ENCODE measurements at places on chromosomes 7 and 10.

DNA sequence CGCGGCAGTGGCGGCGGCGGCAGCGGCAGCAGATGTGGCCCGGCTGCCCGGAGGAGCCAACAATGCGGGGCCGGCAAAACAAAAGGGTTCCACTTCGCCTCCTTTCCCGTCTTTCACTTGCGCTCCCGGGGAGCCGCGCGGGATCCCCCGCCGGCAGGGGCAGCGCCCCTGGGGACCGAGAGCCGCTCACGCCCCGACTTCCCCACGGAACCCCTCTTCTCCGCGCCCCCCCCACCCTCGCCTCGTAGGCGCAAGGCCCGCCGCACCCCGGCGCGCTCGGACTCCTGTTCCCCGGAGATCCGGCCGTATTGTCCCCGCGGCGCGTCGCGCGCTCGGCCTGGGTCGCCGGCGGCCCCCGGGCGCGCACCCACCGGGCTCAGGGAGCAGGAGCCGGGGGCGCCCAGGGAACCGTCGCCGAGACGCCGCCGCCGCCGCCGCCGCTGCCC is 854 bp downstream of the CTBP2 start:
- DNase-seq: no peak

GRCh38 chr10:3215153-3215775 is 42.7 kb upstream of the PITRM1 start:
- DNase-seq: no peak

- no peak for DNase-seq
Observed at GRCh38 chr10:47071891-47072290, 160.7 kb downstream of the PTPN20 start.

DNA sequence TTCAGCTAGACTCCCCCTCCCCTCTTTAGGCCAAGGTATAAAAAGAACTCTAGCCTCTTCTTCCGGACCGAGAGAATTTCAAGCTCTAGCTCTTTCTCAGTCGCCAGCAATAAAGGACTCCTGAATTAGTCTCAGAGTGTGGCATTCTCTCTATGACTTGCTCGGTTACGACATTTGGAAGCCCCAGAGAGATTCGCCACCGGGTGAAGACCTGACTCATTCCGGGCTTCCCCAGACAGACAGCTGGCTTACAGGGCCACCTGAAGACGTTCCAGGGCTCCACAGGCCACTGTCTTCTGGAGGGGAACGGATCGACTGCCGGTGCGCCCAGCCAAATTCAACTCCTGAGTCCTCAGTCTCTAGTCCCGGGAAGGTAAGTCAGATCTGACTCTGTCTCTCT is at the start of gene AKR1B15:
Gene AKR1B15, plus strand, starts transcription at position 234 of the 400 bp plus-strand sequence. CDS start 15,510 bp downstream, outside the sequence.
- DNase-seq: no peak

- DNase-seq: no peak
Observed at GRCh38 chr7:12094365-12094921, 116.7 kb upstream of the TMEM106B start.

GRCh38 chr10:80924063-80924952 is 386.6 kb downstream of the SH2D4B start:
- no peak for DNase-seq

DNA sequence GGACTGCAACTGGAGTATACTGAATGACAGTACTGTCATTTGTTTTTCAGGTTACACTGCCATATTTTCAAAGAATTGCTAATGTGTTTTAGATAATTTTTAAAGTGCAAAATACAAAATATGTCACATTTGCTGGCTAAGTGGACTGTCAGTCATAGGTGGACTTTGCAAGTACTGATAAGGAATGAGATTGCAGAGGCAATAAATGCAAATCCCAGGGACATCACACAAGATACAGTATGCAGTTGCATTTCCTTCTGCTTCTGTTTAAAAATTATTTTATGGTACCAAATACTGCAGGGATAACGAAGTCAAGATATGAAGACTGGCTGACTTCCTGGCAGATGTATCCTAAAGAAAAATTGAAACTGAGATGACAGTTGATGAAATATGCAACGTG is 237.6 kb upstream of the MAGI2 start:
- no peak for DNase-seq

GRCh38 chr10:75497997-75498883 is 66.8 kb downstream of the LRMDA start:
- DNase-seq: no peak

DNA sequence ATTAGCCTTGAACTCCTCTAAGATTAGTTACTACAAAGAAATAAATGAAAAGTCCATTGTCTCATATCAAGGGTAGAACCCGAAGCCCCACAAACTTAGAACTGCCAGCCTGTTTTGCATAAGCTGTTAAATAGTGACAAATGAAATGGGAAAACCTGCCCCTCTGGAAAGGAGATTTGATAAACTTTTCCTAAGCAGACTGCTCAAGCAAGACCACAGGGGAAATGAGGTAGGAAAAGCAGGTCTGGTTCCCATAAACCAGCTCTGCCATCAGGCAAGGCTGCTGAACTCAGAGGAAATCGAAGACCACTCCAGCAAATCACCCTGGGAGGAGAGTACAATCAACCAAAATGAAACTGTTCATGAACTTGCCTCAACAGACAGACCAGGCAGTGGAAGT is 181.5 kb upstream of the AOAH start:
- DNase-seq: no peak

DNA sequence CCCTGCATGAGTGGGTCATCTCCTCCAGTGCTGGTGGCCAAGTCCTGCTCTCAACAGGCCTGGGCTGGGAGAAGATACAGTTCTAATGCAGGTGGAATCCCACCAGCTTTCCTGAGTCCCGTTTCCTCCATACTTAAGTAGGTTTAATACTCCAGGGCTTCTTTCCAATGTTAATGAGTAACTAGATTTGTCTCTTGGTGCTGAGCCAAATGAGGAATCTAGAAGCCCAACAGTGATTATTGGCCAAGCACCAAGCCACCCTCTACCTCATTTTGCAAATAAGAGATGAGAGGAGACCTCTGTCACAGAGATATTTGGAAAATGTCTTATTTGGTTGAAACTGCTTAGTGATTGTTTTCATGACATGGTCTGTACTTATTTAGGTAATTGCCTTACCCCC is 37.1 kb downstream of the STARD3NL start:
- no peak for DNase-seq
